ENCODE measurements at places on chromosomes 6 and 20.
A peak's percentile ranks its signal among the peaks of the same experiment; 100 is the strongest.

- DNase-seq: peak; percentile 29
Measured at GRCh38 chr6:39378960-39379425, 56.5 kb upstream of the KCNK16 start.

DNA sequence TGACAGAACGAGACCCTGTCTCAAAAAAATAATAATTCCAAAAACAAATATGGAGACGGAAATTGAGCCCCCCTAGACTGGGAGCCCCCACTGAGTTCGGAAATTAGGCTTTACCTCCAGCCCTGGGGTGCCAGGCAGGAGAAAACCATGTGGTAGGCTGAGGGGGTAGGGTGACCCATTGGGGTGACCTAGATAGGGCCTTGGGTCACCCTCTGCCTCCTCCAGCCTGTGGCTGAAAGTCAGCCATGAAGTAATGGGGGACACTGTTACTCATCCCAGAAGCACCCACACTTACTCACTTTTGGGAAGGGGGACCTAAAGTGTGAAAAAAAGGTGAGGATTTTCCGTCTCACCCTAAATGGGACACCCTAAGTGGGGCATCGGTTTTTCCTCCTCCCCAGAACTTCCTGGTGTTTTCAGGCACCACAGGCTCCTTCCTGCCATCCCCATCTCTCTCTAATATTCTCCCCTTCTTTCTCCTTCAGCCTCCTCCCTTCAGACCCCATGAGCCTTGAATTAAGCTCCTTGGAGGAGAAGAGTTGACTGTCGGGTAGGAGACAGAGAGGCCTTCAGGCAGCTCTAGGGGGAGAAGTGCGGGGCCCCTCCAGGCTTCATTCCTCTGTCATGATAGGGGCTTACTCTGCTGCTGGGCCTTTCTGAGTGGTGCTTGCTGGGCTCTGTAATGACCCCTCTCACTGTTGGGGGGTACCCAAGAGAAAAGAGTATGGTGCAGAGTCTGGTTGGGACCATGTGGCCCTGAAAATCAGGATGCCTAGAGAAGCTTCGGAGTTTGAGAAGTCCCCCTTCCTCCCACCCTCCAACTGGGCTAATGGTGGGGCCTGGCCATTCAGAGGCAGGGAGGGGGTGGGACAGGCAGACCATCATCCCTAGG lies 2.4 kb downstream of the LTB start:
- DNase-seq: no peak

GRCh38 chr6:64288351-64288750 lies 652.7 kb downstream of the PHF3 start:
- no peak for DNase-seq

DNA sequence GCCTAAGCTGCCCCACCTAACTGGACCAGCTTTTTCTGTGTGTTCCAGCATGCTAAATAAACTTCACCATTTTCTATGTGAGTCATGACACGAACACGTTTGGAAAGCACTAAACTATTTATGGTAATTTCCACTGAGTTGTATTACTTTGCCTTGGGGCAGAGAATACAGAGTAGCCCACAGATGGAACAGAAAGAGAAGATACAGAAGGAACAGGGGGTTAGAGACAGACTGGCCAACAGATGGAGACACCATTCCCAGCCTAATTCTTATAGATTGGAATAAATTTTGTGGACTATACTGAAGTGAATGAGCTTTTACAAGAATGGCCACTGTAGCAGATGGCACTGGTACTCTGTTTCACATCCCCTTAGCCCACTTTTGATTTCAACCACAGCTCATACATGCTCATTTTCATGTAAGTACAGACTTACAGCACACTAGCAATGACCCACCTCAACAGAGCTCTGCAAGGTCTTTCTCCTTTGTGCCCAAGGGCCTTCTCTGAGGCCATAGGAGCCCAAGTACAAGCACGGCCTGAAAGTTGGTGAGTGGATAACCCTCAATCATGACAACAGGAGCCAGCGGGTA lies 13.1 kb upstream of the NT5DC1 start:
- peak; percentile 37 for DNase-seq

DNA sequence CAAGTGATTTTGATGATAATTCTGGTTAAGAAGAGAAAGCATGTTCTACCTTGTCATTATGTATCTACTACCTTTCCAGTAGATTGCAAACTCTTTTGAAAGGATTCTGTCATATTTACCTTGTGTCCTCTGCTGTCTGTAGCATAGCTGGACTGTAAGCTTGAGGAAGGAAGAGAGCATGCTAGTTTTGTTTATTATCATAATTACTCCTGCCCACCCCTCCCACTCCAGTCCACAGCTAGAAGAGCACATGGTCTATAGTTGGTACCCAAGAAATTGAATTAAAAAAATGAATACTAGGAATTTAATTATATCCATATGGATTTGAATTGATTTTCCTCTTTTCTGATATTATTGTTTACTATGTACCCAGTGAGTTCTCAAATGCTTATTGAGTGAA lies 40.2 kb downstream of the PDE7B start:
- DNase-seq: no peak

GRCh38 chr6:47135772-47136171 lies 93.6 kb upstream of the ADGRF1 start:
- DNase-seq: peak; percentile 48

DNA sequence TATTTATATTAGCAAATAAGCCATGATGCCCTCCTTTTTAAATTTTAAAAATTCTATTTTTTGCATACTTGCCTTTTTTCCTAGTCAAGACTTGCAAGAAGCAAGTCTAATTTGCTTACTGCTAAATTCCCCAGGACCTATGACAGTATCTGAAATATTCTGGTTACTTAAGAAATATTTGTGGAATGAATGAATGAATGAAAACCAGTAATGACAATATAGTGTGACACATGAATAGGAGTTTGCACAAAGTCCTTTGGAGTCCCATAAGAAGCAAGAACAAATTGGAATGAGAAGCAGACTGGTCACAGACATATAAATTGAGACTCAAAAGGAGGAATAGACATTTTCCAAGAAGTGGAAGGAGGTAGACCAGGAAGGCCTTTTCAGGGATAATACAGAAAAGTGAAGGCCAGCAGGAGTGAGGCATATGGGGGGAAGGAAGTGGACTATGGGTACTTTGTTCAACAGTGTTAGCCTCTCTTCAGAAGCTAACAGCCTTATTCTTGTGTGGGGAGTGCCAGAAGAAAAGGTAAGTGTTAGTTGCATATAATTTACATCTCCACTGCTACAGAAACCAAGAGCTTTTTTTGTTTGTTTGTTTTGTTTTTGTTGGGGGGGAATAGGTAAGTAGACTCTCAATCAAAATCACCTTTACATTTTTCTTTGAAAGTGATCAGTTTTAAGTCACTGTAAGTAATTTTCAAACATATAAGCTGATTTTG lies 93.6 kb upstream of the FAM184A start:
- DNase-seq: no peak

- DNase-seq: no peak
Measured at GRCh38 chr6:39518221-39518620, 195.7 kb upstream of the KCNK16 start.

- DNase-seq: peak; percentile 3
Measured at GRCh38 chr6:116059713-116060571, 749 bp downstream of the FRK start.

GRCh38 chr20:50491926-50492634 lies 18.1 kb upstream of the PTPN1 start:
- DNase-seq: no peak

All from GM03348 (cell line).